ENCODE measurements at places on chromosomes 1 and 21.

DNA sequence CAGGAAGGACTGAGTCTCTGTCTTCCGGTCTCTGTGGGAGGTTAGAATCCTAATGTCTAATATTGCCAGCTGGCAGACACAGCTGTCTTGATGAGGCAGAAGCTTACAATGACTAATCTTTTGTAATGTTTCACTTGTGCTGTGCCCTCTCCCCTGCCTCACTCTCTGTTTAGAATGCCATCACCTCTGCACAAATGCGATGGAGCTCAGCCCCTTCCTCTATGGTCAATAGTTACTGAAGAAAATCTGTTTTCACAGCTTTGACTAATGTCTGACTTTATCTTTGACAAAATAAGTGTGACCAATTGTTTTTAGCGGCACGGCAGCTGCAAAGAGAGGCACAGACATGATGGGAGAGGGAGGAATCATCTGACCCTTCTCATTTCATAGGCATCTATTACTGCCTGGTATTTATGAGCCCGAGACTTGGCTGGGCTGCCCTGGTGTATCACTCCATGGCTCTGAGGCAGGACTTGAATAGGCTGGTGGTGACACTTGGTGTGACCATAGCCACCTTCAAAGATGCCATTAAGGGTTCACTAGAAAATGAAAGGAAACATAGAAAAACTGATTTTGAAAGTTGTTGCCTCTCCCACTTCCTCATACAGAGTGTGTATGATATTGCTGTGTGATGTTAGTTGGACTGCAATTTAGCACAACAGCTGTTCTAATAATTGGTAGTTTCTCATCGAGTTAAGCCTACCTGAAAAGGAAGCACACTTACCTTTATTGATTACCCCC lies 163.2 kb upstream of the NBPF11 start:
- no peak for DNase-seq

GRCh38 chr1:47662068-47662467 lies 224.2 kb downstream of the FOXD2 start:
- no peak for DNase-seq

GRCh38 chr1:236550961-236551851 lies 27.4 kb downstream of the LGALS8 start:
- no peak for DNase-seq

GRCh38 chr1:27053977-27054753 lies 41.5 kb upstream of the TENT5B start:
- no peak for DNase-seq

DNA sequence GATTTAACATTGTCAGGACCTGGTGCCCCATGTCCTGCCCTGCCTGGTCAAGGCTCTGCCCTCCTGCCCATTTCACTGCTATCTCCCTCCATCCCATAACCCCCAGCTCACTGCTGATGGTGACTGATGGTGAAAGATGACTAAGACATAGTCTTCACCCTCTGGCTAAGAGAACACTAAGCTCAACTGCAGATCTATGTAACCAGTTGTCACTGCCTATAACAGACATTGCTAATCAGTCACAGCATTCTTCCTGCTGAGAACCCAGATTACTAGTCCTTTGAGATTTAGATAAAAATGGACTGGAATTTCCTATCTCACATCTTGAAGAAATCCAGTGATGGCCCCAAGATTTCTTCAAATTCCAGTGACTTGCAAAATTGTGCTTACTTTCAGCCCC lies 8.0 kb upstream of the ZNF362 start:
- DNase-seq: no peak

DNA sequence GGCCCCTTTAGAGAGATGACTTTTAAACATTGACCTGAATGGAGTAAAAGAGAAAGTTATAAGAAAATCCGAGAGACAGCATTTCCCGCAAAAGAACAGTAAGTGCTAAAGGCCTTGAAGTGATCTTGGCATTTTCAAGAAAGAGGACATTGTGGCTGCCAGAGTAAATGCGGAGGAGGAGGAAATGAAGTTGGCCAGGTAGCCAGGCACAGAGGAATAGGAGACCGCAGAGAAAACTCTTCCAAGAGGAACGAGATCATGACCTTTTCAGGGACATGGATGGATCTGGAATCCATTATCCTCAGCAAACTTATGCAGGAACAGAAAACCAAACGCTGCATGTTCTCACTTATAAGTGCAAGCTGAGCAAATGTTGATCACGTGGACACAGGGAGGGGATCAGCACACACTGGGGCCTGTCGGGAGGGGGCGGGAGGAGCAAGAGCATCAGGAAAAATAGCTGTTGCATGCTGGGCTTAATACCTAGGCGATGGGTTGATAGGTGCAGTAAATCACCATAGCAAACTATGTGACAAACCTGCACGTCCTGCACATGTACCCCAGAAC lies 49.7 kb downstream of the EEIG2 start:
- no peak for DNase-seq

- no peak for DNase-seq
Measured at GRCh38 chr1:233390842-233391737, 63.6 kb downstream of the MAP3K21 start.

DNA sequence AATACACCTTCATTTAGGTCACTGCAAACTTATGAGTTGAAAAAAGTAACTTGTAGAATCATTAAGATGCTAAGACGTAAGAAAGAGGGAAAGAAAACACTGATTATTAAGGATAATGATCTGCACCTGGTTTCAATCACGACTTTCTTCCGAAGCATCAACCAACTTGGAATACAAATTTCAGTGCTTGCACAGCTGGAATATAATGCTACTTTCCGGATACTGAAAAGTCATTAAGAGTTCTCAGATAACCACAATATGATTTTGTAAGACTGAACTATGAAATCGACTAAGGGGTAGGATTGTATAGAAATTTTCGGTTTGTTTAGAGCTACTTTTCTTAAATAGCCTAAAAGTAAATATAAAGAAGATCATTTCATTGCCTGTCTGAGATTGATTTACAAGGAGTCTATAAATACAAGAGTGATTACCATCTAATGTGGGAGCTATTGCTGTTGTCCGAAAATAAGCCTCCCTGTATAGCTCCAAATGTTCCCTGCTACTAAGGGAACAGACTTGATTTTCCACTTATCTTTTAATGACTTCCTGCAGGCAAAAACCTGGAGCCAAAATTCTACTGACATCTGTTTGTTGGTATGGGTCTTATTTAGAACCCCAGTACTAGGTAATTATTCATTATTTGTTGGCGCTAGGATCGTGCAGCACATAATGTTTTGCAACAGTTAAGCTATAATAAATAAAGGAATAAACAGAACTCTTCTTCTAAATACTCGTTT lies 673.3 kb downstream of the KCNT2 start:
- DNase-seq: no peak

DNA sequence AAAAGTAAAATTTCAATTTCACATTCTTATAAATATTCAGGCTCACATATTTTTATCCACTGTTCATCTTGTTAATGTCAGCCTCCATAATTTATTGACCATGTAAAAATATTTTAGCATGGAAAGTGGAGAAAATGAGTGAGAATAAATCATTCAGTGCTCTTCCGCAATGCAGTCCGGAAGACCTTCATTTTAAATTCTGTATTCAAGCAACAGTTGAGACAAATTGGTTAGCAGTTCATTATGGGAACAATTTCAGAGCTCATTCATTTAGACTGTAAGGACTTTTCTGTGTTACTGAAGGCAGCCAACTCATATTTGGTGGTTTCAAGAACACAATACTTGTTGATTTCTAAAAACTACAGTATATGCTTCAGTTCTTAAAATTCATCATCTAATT lies 97.8 kb downstream of the TYW3 start:
- no peak for DNase-seq

DNA sequence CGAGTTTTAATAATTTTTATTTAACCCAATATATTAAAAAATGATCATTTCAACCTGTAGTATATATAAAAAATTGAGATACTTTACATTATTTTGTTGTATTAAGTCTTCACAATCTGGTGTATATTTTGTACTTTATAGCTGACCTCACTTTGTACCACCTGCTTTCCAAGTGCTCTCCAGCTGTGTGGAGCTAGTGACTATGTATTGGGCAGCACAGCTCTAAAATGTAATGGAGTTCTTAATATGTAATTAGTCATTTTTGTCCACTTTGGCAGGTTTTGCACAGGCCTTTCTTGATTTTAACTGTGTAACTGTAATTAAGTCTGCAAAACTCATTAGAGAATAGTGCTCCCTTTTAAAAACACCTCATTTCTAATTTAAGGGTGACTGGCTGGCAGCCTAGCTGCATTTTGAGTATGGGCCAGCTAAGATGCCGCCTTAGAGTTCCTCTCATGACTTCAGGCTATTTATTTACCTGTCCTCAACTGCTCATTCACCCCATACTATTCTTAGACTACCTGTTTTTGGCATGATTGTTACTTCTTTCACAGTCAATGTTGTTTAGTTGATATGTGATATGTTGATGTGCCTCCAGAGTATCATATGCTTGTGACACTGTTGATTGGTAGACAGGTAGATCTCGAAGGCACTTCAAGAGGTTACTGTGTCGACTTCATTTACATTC lies 43.2 kb downstream of the ZYG11B start:
- no peak for DNase-seq

DNA sequence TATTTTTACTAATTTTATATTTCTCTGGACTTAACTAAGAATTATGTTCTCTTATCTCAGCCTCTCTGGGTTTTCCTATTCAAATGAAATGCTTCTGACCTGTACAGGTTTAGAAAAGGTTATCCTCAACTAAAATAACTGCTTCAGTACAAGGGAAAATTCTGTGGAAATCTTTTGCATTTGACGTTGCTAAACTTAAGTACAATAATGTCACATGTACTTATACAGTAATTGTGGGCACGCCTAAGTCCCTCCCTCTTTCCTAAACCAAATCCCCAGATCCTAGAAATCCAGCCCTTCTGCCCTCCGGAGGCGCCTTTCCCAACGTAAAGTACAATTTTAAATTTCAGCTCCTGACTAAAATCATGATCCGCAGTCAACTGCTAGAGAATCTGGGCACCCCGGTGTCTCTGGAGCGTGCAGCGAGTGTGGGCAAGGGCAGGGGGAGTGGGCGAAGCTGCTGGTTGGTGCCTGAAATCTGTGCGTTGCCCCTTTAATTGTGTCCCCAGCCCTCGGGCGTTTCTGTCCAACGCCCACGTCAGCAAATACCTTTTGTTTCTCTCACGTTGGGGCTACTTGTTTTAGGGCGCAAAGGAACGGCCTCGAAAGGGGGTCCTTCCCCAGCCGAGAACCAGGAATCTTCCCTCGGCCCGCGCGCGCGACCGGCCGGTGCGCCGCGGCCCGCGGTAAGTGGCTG lies at the start of gene ZBTB8A:
TSS of gene ZBTB8A (plus strand) at position 541 of the 697 bp plus-strand sequence. CDS start 53,505 bp downstream, outside the sequence.
- DNase-seq: no peak

DNA sequence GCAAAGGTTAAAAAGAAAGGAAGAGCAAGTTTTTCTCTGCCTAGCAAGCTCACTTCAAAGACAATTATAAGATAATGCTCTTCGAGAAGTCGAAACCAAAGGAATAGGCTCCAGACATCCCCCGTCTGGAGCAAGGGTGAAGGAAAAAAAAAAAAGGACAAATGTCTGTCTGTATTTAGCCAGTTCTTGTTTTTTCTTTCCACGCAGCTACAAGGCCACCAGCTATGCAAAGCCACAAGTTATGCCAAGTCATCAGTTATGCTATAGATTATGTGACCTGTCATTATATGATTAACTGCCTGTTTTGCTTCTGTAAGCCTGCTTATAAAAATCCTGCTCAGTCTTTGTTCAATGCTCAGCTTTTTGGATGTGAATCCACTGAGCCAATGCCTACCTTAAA lies 2.4 kb upstream of the THEM5 start:
- DNase-seq: no peak

DNA sequence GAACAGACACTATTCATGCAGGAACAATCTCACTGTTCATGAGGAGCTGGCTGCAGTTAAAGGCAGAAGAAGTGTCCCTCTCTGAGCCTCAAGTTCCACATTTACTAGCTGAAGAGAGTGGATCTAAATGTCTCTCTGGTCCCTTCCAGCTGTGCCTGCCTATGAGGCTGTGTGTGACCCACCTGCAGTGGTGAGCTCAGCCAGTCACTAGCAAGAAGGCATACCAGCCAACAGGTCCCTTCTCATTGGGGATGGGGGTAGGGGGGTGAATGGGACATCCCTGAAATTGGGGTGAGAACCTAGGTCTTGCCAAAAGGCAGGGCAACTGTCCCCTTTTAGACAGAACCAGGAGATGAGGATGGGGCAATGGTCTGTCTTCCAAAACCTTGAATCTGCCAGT lies 13.6 kb downstream of the RD3 start:
- no peak for DNase-seq

DNA sequence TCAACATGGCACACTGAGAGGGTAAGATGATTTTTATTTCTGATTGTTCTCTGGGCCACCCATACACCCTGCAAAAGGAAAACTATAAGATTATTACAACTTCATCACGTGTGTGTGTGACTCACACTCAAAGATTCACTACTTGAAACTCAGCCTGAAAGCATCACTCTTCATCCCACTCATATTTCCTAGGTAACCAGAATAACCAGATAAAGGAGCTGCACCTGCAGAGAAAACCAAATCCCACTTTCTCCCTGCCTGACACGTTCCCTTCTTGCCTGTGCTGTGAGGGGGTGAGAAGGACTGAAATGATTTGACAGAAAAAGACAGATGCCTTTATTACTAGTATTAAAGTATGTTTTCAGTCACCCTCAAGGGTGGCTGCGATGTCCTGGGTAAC lies 131.6 kb downstream of the TGFBR3 start:
- DNase-seq: no peak

DNA sequence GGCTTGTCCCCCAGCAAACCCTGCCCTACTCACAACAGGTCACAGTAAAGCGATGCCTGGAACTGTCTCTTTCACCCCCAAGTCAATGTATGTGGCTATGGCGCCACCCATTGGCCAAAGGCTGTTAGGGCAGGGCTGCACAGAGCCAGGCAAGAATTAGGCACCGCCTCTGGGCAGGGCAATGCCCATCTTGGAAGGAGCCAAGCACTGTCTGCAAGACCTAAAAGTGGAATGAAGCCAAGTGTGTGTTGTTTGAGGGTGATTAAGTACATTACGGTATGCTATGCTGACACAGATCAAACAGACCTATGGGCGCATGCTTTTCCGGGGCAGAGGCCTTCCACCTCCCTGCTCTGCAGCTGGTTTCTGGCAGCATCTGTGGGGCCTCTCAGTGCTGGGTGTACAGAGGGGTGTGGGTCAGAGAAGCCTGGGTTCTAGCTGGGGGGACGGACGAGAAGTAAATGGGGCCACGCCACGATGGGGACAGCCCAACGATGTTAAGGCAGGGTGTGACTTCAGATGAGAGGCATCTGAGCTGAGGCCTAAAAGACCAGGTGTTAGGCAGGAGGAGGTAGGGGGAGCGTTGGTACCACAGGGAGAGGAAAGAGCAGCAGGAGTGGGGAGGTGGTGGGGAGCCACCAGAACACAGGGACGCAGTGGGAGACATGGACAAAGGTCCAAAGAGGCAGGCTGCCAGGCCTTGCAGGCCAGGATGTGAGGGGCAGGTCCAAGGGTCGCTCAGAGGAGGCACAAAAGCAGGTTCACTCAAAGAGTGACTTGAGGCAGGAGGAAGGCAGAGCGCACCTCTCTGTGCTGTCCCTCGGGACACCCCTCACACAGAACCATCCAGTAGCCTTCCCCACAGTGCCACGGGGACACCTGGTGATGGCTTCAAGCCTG lies 49.8 kb downstream of the ACOT7 start:
- no peak for DNase-seq

GRCh38 chr1:30743584-30744059 lies 14.0 kb downstream of the LAPTM5 start:
- no peak for DNase-seq

GRCh38 chr1:242747233-242747632 lies 222.7 kb upstream of the PLD5 start:
- no peak for DNase-seq
